ENCODE measurements at places on chromosomes 4 and X.

- DNase-seq: no peak
These were observed 35.1 kb upstream of the NR3C2 start for GRCh38 chr4:148477276-148477675.

DNA sequence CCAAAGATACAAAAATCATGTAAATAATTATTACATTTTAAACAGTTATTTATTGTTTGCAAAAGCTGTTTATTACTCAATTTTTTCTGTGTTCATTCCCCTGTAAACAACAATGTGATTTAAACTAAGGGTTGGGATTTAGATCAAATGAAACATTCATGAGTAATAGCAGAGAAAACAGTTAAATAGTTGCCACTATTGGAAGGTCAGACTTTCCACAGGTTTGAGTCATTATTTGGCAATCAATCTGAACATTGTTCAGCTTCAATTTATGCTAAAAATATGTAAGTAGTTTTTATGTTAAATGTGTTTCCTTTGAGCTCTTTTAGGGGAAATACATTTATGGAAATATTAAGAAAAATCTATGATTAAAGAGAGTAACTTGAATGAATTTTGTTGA lies 144.9 kb downstream of the STIM2 start:
- no peak for DNase-seq

DNA sequence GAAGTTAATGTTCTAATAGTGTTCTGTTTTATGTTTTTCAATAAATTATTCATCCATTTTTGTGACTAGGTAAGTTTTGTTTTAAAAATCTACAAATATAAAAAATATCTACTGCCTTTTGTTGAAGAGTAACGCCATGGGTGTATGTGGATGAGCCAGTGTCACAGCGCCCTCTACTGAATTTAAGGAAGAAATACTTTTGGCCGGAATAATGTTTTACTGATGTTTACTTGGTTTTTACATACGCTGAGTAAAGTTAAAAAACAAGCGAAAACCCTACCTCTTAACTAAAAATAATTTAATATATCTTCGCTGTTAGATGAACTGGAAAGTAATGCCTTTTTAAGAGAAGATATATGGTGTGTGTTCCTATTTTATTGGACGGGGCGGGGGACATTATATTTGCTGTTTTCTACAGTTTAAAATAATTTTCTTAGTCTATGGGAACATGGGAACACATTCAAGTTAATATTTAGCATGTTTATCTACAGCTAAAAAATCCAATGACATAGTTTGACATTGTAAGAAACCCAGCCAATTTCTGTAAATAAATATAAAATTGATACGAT lies 86.1 kb downstream of the CPE start:
- DNase-seq: peak; percentile 48

GRCh38 chr4:106017975-106018374 lies 122.7 kb downstream of the NPNT start:
- no peak for DNase-seq

DNA sequence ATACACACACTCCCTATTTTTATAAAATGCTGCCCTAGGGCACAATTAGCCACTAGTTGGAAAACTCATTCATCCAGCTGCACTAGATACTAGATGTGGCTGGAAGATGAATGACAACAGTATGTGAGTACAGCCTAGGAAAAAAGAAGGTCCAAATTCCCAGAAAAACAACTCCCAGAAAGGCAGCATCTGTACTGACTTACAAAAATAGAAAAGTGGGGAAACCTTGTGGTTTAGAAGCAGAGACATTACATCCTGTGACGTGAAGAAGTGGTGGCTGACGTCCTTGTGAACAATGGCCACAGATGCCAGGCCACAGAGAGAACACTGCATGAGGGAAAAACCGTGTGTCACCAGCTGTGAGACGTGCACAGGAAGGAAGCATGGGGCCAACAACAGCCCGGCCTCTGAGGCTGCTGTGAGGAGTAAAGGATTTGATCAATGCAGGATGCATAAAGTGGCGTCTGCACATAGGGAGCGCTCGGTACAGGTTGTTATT lies 81.2 kb downstream of the SPRY1 start:
- DNase-seq: peak; percentile 40

- DNase-seq: no peak
These were observed 167.8 kb upstream of the PCDH18 start for GRCh38 chr4:137700072-137700471.

DNA sequence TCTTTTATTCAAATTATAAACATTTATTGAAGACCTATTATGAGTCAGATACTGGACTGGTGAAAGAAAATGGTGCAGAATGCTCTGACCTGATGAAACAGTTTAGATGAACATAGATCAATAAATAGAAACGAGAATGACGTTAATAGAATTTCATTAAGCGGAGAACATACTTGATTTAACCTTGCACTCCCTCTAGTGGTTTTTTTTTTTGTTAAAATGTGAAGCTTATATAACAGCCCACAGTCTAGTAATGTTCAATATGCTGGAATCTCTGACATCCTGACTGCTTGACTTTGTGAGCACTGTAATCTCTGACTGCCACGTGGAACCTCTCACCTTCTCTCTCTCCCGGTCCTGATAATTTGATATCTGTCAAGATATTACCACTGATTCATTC lies 32.3 kb downstream of the HDAC8 start:
- no peak for DNase-seq

- DNase-seq: no peak
These were observed 313 bp upstream of the BLOC1S4 start for GRCh38 chr4:6715704-6716017.

- DNase-seq: no peak
These were observed 30.2 kb downstream of the SPINK2 start for GRCh38 chr4:56791316-56791715.

- DNase-seq: no peak
These were observed 15.8 kb upstream of the NPFFR2 start for GRCh38 chr4:72016011-72016410.

DNA sequence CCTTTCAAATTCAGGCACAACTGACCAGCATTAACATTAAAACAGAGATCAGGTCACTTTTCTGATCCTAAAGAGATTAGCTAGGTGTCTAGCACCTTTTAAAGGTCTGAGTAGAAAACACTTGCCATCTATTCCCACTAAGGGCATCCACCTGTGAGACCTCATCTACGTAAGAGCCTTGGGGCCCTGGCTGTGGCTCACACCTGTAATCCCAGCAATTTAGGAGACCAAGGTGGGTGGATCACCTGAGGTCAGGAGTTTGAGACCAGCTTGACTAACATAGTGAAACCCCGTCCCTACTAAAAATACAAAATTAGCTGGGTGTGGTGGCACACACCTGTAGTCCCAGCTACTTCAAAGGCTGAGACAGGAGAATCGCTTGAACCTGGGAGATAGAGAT lies 11.8 kb downstream of the TBC1D9 start:
- no peak for DNase-seq

- DNase-seq: no peak
These were observed 70.6 kb downstream of the AR start for GRCh38 chrX:67614423-67614822.

DNA sequence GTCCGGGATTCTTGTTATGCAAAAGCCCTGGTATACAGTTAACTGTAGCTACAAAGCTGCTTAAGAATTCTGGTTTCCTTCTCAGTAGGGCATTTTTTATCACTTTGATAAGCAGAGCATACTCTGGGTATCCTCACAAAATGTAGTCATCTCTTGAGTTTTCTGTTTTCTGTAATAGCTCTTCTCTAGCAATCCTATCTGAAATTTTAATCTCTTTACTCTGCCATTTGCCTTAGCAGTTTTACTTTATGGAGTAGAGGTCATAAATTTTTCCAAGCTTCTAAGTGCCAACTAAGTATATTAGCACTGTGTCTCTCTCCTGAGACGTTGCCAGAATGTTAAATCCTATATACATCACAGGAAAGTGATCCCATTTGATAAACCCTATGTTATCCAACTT lies 28.0 kb upstream of the BANK1 start:
- no peak for DNase-seq

DNA sequence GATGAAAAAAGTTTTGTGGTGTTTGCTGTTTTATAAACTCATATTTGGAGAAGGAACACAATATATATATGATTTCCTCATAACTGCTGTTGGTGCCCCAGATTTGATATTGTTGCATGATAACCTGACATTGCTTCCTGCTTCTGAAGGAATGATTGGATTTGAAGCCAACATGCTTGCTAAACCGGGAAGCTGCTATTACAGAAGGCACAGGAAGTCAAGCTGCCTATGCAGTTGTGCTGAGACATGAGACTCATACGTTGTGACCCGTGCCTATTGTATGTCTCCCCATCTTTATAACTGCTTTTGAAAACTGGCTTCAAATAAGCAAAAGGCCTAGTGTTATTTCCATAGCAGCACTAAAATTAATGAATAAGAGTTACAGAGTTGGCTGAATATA lies 32.9 kb downstream of the GAB1 start:
- DNase-seq: no peak

DNA sequence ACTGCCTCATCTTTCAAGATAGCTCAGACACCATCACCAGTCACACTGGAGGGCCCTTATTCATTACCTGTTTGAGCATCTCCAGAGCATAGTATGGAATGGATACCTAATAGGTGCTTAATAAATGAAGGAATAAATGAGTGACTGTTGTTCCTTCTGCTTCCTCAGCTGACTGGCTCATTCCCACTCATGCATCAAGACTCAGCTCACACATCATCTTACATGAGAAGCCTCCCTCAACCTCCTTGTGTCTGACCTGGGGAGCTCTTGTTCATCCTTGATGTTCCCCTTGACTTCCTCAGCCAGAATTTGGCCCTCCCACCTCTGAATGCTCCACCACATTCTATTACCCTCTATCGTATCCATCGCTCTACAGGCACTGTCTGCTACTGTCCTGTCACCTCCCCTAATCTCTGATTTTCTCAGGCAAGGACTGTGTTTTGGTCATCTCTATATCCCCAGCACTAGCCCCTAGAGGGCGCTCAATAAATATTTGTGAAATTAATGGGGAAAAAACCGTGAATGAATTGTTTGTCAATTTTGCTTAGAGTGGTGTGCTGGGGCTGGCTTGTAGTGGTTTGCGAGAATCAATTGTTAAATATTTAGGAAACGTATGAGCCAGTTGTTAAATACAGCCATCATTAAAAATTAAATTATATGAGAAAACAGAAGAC lies 88.3 kb downstream of the NHSL2 start:
- peak; percentile 62 for DNase-seq

DNA sequence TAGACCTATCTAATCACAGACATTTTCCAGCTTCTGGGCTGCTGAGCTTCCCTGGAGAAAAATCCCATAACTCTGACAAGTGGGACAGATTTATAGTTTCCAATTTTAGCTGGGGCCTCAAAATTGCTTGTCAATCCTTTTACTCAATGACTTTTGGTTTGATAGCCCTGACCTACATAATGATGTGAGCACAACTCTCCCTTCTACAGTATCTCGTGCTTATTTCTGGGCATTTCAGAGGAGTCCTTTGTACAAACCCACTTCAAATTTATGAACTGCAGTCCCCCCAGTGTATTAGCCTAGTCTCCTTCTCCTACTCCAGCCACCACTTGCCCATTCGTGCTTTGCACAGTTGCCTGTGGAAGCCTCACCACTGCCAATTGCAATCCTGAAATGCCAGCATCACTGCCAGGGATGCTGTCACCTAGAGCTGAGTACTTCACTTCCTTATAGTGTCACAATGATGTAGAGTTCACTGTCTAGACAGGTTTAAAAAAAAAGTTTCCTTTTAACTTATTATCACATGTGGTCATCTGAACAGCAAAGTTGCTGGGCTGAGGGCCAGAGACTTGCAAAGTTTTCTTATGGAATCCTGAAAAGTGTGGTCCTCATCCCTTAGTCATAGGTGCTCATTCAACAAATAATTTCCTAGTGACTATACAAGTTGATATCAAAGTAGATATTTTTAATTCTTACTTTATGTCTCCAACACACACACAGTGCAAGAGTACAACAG lies 21.2 kb downstream of the TRAM1L1 start:
- DNase-seq: no peak

GRCh38 chr4:183760326-183760725 lies 101.2 kb downstream of the TRAPPC11 start:
- no peak for DNase-seq

- peak; percentile 94 for DNase-seq
These were observed at the start of gene PRAF2 for GRCh38 chrX:49073601-49074575. Gene PRAF2 (minus strand): TSS chrX:49074002. CDS start chrX:49073987, 15 bp downstream.

Data from CD4-positive, alpha-beta T cell treated with Interleukin-17A for 1 hour (primary cell).